ENCODE measurements at places on chromosomes 7 and 10. TPM values are rescaled to one million over a fixed set of nuclear protein-coding genes. Genes with fewer than 3 reads are reported as not detected.

MCM10 gene
- total RNA-seq, result 30.7 TPM

ARHGEF35 gene
- 9.7 TPM for total RNA-seq

TM9SF3 gene
- total RNA-seq, result 65.9 TPM

HYCC1 gene
- total RNA-seq, result 47.3 TPM

CACNB2 gene
- total RNA-seq, result 1.1 TPM

CAPZA2 gene
- total RNA-seq, result 126 TPM

PIP gene
- not detected for total RNA-seq

IQUB gene
- not detected for total RNA-seq

CFTR gene
- 0.21 TPM for total RNA-seq

TMEM236 gene
- total RNA-seq, result not detected

EXOC6 gene
- total RNA-seq, result 12.9 TPM

ZCCHC24 gene
- total RNA-seq, result 0.24 TPM

UNCX gene
- not detected for total RNA-seq

FXYD4 gene
- not detected for total RNA-seq

SGCE gene
- total RNA-seq, result 38.6 TPM

SNX13 gene
- 10.8 TPM for total RNA-seq

KCP gene
- 5.6 TPM for total RNA-seq

SPDYE11 gene
- not detected for total RNA-seq

CALY gene
- total RNA-seq, result not detected

TDRD1 gene
- not detected for total RNA-seq

CEP41 gene
- 18.7 TPM for total RNA-seq

TAS2R5 gene
- total RNA-seq, result 0.45 TPM

HTRA1 gene
- total RNA-seq, result 0.11 TPM

CPXM2 gene
- total RNA-seq, result 0.67 TPM

HECW1 gene
- total RNA-seq, result 0.21 TPM

LAMTOR4 gene
- 171 TPM for total RNA-seq

SLC18A3 gene
- total RNA-seq, result not detected

SNCG gene
- total RNA-seq, result 0.33 TPM

PAPSS2 gene
- total RNA-seq, result 2.2 TPM

PDLIM1 gene
- 527 TPM for total RNA-seq

TUBAL3 gene
- not detected for total RNA-seq

Measured in GM12878 (cell line).